ENCODE measurements at places on chromosomes 3 and 15.

- no peak for DNase-seq
Observed at GRCh38 chr3:1251282-1252060, 158.6 kb downstream of the CNTN6 start.

DNA sequence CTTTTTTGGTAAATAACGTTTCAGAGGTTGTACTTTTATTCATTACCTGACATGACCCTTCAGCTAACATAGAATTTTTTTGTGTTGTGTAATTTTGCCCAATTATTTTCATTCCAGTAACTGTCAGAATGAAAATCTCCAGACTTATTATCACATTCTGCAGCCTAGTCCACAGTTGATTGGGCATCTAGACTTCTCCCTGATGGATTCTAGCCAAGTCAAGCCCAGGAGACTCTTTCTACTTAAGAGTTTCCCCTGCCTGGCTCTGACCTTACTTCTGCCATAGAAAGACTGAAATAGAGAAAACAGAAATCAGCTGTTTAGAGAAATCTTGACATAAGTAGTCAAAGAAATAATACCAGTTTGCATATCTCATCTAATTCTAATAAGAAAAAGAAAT is 82.9 kb upstream of the CDAN1 start:
- DNase-seq, result no peak

- DNase-seq, result no peak
Observed at GRCh38 chr3:94522488-94522887, 459.6 kb downstream of the NSUN3 start.

DNA sequence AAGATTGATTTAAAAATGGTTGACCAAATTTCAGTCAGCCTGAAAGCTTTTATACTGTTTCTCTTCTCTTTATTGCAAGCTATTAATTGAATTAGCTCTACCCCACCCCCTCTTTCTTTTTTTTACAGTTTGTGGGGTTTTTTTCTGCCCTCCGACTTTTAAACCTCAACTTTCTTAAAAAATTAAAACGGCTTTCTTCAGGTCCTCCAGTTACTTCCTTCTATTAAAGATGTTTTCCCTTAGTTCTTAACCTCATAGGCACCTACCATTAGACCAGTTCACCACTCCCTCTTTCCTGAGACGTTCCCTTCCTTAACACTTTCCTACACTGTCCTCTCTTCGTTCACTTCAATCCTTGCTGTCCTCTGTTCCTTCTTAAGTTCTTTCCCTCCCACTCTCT is 52.4 kb downstream of the ATP8B4 start:
- no peak for DNase-seq

- DNase-seq, result no peak
Observed at GRCh38 chr3:187992609-187993008, 161.3 kb upstream of the LPP start.

DNA sequence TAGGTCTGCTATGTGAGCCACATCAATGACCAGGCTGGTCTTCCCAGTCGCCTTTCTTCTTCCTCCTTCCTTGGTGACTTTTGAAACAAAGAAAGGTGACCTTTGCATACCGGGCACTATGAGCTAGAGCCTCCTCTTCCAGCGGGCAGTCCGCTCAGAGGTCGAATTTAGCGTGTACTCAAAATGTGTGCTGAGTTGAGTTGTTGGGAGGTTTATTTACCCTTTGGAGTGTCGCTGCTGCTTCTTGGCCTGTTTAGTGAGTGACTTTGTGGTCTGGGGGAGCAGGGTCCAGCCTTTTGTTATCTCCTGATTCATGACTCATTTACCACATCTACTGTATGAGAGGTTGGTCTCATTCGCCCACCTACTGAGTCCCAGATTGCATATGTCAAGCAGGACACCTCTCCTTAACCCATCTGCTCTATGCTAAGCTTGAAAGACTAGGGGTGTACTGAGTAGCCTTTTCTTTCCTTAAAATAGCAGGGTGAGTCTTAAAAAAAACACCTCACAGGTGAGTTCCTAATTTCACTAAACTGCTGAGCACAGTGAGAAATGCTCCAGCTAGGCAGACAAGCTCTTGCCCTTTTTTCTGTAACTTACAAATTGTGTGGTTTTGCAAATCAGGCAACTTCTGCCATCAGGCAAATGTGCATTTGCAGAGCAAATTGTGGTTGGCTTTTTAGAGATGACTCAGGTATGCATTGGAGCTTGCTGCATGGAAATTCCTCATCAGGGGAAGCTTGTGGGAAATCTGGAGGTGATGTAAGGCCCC is 3.2 kb upstream of the SIAH2 start:
- DNase-seq, result no peak

DNA sequence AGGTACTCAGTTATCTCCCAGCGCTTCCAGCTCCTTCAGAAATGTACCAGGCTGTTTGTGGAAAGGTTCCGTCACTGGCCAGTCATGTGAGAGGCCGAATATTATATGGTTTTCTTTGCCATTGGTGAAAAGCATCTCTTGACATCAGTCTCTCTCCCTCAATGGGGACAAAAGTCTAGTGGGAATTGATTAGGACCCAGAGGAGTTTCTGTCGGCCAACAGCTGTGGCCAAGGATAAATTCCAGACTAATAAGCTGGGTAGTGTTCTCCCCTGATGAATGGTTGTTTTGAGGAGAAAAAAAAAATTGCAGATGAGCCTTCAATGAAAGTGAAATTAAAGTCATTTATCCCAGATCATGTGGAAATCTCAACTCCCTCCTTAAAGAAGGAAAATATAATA is 404.7 kb upstream of the THRB start:
- DNase-seq, result no peak

DNA sequence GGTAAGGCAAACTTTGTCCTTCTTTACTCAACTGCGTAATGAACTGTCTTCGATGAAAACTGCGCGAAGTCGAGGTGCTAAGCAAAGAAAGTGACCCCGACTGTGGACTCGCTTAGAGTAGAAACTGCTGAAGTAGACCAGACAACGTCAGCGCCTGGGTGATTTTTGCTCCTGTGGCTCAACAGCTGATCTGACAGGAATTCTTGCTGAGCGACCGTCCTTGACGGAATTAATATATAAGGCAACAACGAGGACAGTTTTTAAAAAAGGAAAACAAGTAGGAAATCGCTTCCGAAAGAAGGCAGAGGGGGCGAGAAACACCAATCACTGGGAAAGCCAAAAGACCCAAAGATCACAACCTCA is 541 bp downstream of the RPS27L start:
- DNase-seq, result no peak

DNA sequence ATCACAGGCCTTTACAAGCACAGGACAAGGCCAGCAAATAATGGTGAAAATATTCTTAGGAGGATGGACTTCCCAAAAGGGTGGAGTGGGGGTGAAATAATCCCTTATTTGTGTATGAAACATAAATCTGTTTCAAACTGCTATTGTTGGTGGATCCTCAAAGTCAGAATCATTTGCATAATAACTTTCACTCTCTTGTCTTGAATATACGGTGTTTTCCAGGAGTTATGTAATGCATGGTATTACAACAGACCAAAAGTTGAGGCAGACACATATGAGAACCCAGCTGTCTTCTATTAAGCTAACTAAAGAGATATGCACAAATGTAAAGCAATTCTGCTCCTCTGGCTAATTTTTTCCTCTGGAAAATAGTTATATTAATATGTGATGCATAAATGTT is 57.7 kb downstream of the PRTG start:
- no peak for DNase-seq

DNA sequence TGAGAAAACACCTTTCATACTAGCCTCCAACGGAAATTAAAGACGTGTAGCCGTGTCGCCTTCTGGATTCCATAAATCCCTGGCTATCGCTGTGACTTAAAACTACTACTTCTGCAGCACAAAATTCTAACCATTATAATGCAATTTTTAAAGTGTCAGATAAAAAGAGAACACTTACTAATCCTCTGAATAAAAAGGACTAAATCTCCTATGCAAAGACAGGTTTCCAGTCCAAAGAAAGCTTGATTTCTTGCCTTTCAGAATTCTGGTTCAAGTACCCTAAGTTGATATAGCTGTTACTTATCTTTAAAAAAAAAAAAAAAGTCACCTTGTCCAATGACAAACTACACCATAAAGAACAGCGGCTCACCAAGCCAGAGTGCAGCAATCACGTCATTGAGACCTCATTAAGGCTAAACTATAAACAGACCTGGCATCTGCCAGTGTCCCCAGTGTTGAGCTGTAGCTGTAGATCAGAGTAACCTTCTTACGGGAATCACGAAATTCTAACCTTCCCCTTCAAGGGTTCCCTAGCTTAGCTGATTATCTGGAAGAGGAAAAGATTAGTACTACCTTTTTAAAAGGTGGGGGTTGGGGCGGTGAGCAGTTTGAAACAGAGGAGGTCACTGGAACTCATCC is 2.2 kb downstream of the ABCC5 start:
- DNase-seq, result no peak

DNA sequence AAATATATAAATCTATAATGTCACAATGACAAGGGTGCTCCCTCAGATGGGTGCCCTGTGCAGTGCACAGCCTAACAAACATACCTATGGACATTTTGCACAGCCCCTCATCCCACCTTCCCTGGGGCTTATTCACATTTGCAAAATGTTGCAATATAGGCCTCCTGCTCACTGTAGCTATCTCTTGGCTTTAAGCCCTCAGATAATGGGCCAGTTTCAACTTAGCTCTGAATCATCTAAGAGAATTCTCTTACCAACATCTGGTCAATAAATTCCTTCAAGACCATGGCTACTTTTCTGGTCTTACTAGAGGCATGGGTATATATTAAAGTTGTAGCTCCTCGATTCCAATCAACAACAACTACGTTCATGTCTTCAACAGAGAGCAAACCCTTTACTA is 17.9 kb downstream of the LIPH start:
- DNase-seq, result no peak

DNA sequence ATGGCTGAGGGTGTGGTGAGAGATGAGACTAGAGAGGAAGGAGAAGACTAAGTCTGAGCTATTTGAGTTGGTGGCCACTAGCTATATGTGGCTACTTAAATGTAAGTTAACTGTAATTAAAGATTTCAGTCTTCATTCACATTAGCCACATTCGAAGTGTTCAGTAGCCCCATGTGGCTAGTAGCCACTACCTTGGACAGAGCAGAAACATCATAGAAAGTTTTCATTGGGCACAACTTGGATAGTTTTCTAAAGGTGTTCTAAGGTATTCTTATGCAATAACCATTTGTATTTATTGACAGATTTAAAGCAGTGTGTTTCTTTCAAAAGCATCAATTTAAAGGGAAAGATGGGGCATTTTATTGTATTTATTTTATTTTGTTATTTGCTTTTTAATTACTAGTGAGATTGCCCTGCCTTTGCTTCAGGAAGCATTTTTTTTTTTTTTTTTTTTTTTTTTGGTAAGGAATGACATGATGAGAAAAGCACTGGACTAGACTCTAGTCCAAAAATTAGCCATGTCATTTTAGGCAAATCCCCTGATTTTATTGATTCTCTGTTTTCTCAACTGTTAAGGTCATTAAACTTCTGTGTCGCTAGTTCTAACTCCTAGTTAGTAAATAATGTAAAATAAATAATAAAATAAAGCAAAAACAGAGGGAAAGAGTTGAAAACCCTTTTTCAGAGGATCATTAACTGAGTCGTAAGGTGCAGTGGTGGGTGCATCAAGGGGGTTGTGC is 153.0 kb upstream of the ROBO2 start:
- no peak for DNase-seq

DNA sequence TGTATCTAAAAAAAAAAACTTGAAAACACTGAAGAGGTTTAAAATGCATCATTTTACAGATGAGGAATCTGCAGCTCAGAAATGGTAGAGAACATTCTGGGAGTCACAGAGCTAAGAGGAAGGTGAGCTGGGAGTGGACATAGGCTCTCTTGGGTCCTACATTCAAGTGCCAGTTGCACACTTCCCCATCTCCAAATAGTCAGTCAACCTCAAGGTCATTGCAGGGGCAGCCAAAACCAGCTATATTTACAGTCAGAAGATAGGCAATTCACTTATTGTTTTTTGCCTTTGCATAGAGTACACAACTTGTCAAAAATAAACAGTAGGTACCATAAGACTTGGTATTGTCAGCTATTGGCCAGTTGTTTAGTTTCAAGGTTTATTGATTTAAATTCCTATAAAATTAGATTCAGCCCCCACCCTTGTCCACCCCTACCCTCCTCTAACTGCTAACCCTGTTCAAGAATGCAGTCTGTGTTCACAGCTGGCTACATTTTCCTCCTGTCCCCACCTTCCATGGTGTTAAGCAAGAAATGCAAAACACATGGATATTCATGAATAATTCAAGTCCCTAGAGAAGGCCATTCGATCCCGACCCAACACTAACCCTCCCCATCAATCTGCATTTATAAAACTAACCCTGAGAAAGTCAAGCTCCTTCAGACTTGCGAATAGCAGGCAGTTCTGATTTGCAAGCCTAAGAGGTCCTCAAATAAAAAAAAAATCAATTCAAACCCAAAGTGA is 567.0 kb upstream of the MCTP2 start:
- DNase-seq, result no peak

GRCh38 chr3:112128843-112129727 is 4.0 kb downstream of the GCSAM start:
- peak; percentile 77 for DNase-seq

DNA sequence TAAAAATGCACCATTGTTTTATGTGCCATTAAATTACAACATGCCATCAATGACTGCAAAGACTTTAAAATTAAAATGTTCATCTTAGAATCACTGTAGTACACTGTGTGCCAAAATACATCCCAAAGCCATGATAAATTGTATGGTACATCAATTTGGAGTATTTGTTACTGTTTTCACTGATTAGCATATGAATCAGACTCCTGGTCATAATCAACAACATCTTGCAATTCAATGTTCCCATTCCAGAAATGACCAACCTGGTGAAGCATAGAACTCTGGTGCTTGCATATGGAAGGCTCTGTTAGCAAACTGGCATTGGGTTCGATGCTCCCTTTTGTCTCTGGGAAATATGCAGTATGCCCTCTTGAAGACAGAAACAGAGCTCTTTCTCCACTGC is 22.5 kb downstream of the LYSMD2 start:
- DNase-seq, result no peak

GRCh38 chr3:51817375-51817774 is 38.3 kb upstream of the IQCF6 start:
- no peak for DNase-seq

GRCh38 chr3:175356899-175357324 is 497.8 kb downstream of the NAALADL2 start:
- DNase-seq, result no peak

GRCh38 chr3:152151216-152151876 is 117.4 kb upstream of the MBNL1 start:
- DNase-seq, result no peak

DNA sequence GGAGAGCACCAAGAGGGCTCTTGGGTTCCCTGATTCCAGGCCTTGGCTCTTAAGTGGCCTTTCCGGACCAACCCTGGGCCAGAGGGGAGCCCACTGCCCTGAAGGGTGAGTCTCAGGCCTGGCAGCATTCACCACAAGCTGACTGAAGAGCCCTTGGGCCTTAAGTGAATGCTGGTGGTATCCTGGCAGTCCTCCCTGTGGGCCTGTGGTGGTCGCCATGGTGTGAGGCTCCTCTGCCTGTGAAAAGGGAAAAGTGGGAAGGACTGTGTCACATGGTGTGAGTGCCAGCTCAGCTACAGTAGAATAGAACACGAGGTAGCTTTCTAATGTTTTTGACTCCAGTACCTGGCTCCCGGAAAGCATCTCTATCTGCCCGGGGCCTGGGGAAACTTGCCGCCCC is 15.3 kb downstream of the CHDH start:
- no peak for DNase-seq

Measured in CD4-positive, alpha-beta T cell treated with Interleukin-6 at 100 ng/mL for 8 hours (primary cell).